ENCODE measurements at places on chromosomes 11 and 22.

DNA sequence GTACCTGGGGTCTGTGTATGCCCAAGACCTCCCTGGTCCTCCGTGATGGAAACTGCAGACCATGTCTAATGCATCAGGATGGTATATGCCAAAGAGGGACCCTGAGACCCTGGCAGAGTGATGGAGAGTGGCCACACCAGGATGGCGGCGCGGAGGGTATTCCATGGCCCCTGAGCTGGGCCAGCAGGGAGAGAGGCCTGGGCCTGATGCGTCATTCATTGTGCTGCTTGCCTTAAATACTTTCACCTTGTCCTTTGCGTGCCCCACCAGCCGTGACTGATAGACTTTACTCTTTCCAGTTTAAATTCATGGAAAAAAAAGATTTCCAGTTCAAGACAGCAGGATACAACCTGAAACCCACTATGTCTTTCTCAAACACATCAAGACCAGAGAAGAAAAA is 5.6 kb upstream of the NDUFV1 start:
- DNase-seq: no peak

DNA sequence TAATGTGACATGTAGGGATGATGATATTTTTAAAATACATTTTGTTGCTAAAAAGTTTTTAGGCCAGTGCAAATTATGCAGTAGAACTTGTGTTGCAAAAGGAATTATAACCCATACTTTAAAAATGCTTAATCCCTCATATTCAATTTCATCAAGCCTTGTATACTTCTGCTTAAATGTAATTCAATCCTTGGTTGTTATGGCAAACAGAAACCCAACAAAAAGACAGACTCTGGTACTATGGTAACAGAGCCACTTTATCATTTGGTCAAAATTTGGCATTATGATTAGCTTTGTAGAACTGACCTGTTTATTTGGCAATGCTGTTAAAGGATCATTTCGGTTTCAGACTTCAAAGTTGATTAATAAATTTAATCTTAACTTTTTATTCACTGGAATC is 284.8 kb downstream of the TMEM135 start:
- no peak for DNase-seq

- DNase-seq: no peak
Measured at GRCh38 chr11:73983741-73984538, 1.3 kb upstream of the UCP2 start.

DNA sequence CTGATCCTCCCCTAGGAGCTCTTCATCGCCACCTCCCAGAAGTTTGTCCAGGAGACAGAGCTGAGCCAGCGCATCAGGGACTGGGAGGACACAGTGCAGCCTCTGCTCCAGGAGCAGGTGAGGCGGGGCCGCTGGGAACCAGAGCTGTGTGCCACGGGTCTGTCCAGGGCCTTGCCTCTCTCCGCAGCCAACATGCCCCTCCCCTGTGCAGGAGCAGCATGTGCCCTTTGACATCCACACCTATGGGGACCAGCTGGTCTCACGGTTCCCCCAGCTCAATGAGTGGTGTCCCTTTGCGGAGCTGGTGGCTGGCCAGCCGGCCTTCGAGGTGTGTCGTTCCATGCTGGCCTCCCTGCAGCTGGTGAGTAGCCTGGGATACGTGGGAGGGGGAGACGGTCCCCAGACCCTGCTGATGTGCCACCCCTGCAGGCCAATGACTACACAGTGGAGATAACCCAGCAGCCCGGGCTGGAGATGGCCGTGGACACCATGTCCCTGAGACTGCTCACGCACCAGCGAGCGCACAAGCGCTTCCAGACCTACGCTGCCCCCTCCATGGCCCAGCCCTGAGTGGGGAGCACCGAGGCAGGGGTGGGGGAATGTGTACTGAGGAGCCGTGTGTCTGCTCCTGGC is 2.5 kb downstream of the SCO2 start:
- no peak for DNase-seq

- no peak for DNase-seq
Measured at GRCh38 chr22:22811016-22812009, 76.3 kb upstream of the IGLL5 start.

DNA sequence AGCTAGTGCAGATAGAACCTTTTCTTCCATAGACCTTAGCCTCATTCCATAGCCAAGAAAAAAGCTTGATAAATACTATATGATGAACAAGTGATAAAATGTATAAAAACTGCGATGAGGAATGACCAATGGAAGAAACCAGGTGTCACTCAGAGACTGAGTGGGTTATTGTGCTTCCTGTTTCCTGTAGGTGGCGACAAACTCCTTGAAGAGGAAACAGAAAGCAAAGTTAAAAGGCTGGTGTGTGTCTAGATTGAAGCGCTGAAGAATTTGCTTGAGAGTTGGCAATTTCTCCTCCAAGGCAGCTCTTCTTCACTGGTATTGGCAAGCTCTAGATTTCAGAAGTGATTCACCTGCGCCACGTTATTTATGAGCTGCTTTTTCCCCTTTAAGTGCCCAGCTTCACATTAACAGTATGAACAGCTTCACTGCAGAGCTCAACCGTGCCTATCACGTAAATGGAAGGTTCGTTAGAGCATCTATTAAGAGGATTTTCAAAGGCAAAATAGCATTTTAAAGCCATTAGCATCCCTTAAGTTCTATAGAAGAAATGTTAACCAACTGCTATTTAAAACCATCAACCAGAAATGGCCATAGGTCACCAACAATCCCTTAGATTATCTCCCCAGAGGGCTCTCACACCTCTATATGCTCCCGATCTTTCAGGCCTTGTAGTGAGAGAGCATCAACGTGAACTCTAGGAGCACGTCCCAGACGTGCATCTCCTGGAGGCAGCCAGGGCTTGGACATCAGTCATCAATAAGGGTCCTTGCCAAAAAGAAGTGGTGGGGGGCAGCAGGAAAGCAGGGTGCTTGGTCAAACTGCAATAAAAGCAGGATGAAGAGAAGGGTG is 179.4 kb downstream of the CADM1 start:
- DNase-seq: peak; percentile 72

GRCh38 chr11:131561501-131561900 is 191.1 kb downstream of the NTM start:
- no peak for DNase-seq

DNA sequence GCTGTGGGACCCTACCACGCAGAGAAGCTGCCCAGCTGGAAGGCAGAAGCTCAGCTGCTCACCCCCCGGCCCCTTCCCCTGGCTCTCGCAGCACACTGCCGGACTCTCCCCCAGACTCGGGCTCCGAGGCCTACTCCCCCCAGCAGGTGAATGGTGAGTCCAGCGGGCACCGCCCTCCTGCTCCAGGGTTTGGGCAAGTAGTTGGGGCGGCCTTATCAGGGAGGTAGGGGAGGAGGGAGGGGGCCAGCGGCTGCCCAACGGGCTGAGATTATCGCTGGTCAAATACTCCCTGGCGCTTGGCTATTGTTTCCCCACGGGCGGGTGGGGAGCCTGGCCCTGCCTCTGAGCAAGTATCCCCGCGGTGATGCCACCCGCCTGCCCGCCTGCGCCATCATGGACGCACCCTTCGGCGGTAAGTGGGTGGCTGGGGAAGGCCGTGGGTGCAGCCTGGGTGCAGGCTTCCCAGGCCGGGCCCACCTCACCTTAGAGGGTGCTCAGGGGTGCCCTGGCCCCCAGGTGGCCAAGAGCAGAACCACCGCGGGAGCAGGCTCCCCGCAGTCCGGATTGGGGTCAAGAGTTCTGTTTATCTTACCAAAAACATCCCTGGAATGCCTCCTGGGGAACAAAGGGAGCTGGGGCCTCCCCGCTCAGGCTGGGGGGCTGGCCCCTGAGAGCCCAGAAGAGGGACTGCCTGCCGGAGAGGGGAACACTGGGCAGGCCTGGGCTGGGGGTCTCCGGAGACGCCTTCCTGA is 16.9 kb downstream of the MYRF start:
- peak; percentile 81 for DNase-seq

- DNase-seq: no peak
Measured at GRCh38 chr22:39529487-39529851, 3.1 kb downstream of the RPS19BP1 start.

All from amniotic epithelial cell (primary cell).